ENCODE measurements at places on chromosomes 7 and 10. TPM values are rescaled to one million over a fixed set of nuclear protein-coding genes. Genes with fewer than 3 reads are reported as not detected.

The ITGA8 gene
- total RNA-seq = 33.9 TPM

The ACSM6 gene
- not detected for total RNA-seq

The NUTM2E gene
- total RNA-seq = not detected

The TDRD1 gene
- total RNA-seq = 0.14 TPM

The SYT15B gene
- 40.1 TPM for total RNA-seq

DNA sequence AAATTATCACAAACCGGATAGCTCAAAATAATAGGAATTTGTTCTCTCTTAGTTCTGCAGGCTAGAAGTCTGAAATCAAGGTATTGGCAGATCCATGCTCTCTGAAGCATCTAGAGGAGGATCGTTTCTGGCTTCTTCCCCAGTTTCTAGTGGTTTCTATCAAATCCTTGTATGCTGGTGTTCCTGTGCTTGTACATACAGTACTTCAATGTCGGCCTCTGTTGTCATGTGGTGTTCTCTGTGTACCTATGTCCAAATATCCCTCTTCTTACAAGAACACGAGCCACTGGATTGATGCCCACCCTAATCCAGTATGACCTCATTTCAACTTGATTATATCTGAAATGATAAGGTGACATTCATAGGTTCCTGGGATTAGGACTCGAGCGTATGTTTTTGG is 9.8 kb upstream of the TAX1BP1 start:
- H3K27me3 ChIP-seq = no peaks in the 10 kb centered on the region
- no peaks in the 10 kb centered on the region for H3K36me3 ChIP-seq
- no peak overlapping the region for H3K27ac ChIP-seq
- H3K4me3 ChIP-seq = no peak overlapping the region
- H3K4me1 ChIP-seq = peaks cover 6% of the 10 kb centered on the region
- DNase-seq = no peak

GRCh38 chr10:10796061-10796773 is 221.5 kb upstream of the CELF2 start:
- no peak for DNase-seq
- H3K27me3 ChIP-seq = no peaks in the 10 kb centered on the region
- peak overlapping the region; percentile 94 for H3K27ac ChIP-seq
- peak overlapping the region; percentile 41 for H3K4me3 ChIP-seq

GRCh38 chr10:79995979-79996634 is 47.2 kb upstream of the SFTPD start:
- H3K27me3 ChIP-seq = no peaks in the 10 kb centered on the region
- H3K4me3 ChIP-seq = no peak overlapping the region
- no peak overlapping the region for H3K27ac ChIP-seq
- H3K36me3 ChIP-seq = no peaks in the 10 kb centered on the region
- H3K4me1 ChIP-seq = no peaks in the 10 kb centered on the region

DNA sequence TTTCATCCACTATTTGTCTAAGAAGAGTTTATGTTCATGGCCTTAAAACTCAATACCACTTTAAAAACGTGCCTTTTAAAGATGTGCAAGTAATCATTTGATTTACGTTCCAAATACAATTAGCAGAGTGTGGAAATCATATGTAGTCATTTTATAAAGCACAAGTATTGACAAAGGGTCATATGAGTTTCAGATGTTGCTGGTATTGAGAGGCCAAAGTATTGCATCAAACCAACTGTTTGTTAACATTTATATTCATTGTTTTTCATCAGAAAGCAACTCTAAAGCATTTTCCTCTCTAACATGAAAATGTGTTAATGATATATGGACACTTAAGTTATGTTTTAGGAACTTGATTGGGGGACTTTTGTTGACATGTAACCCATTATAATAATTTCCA is 11.5 kb upstream of the TSGA13 start:
- no peak for DNase-seq
- H3K4me3 ChIP-seq = no peak overlapping the region

- DNase-seq = no peak
- H3K4me3 ChIP-seq = no peak overlapping the region
- no peaks in the 10 kb centered on the region for H3K36me3 ChIP-seq
- H3K27ac ChIP-seq = no peak overlapping the region
Measured at GRCh38 chr7:19982841-19983835, 209.7 kb upstream of the TMEM196 start.

- no peaks in the 10 kb centered on the region for H3K36me3 ChIP-seq
- H3K4me3 ChIP-seq = no peak overlapping the region
- no peak for DNase-seq
- H3K27me3 ChIP-seq = no peaks in the 10 kb centered on the region
Measured at GRCh38 chr10:19658131-19658530, 158.1 kb upstream of the PLXDC2 start.

DNA sequence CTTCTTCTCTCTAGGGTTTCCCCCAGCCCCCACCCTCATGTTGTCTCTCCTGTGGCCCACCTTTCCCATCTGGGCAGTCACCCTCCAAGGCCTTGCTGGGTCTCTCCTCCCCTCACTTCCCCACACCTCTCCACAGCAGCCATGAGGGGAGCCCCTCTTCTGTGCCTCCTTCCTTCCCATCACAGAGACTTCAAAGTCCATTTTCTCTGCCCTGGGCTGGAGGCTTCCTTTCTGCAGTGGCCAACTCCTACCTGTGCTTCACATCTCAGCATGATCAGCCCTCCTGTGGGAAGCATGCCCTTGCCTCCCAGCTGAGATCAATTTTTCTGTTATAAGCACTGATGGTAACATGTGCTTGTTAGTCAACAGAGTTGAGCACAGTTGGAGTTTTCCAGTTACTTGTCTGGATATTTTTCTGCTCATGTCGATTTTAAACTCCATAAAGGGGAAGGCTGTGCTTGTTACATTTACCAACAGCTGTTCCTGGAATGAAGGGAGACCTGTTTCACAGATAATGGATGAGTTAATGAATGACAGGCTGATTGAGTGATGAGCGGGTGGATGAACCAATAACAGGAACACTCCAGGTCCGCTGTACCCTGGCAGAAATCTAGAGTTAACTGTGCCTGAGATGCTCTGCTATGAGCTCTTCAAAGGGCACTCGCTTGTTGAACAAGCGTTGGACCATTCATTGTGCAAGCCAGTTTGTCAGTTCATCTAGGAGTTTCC is 71.4 kb upstream of the PRSS58 start:
- no peak overlapping the region for H3K4me3 ChIP-seq
- no peaks in the 10 kb centered on the region for H3K36me3 ChIP-seq
- no peak overlapping the region for H3K27ac ChIP-seq
- no peak for DNase-seq
- H3K4me1 ChIP-seq = no peaks in the 10 kb centered on the region

DNA sequence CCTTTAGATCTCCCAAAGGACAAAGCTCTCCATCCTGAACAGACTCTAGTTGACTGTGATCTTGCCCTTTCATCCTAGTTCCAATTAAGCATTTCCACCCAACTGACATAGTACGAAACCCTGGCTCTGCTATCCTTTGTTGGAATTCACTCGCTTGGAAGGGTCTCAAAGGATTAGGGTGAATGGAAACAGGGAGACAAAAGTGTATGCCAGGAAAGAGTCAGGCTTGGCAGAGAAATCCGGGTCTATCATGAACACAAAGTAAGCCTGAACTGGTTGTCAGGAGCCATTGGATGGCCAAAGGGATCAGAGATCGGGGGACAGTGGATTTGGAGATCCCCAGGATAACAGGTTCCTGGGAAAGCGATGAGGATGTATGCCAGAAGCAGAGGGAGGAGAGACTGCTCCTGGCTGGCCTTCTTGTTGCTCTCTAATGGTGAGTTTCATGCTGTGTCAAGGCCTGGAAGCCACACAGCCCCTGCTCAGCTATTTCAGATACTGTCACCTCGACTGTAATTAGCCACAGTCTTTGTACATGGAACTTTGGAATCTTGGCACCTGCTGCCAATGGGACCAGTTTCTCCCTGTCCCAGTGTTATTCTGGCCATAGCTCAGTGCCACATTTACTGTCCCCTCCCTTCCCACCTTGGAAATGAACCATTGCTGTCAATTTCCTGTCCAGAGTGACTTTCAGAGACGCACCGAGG is 1168.7 kb upstream of the AUTS2 start:
- no peaks in the 10 kb centered on the region for H3K4me1 ChIP-seq
- no peaks in the 10 kb centered on the region for H3K36me3 ChIP-seq
- no peaks in the 10 kb centered on the region for H3K27me3 ChIP-seq
- H3K4me3 ChIP-seq = no peak overlapping the region
- no peak for DNase-seq
- no peak overlapping the region for H3K27ac ChIP-seq

DNA sequence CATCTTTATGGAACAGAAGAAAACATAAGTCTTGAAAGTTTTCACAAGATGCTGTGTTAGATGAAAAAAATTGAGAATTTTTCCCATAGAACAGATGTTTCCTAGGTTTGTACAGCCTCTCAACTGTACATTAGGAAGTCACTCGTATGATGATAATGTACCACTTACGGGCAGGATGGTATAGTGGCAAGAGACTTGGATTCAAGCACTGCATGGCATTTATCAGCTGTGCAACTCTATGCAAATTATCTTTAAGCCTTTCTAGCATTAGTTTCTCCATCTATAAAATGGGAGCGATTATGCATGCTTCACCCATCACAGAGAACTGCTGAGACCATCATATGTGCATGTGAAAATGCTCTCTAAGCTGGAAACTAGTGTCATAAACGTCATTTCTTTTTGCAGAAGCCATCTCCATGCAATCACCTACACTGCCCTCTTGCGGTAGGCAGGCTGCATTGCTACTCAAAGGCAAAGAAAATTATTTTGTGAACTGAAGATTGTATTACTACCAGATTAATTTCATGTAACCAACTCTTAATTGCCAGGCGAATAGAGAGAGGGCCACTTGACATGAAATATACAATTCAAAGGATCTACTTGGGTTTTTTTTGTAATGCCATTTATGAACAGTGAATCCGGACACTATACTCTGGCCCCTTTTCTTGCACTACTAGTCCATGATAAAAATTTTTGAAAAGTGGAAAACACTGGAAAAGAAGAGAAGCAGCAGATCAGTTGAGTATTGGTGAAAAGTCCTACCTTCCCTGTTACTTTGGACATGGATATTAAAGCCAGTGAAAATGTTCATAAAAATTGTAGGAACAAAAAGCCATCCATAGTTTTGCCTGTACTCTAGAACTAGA is 102.3 kb downstream of the JAZF1 start:
- no peak overlapping the region for H3K27ac ChIP-seq
- H3K27me3 ChIP-seq = no peaks in the 10 kb centered on the region
- peaks cover 31% of the 10 kb centered on the region for H3K4me1 ChIP-seq
- no peak for DNase-seq
- no peaks in the 10 kb centered on the region for H3K36me3 ChIP-seq

GRCh38 chr10:84084342-84084741 is 55.0 kb upstream of the GHITM start:
- no peak overlapping the region for H3K27ac ChIP-seq
- H3K27me3 ChIP-seq = no peaks in the 10 kb centered on the region
- no peak overlapping the region for H3K4me3 ChIP-seq
- H3K4me1 ChIP-seq = no peaks in the 10 kb centered on the region

GRCh38 chr10:123367195-123367594 is 213.0 kb downstream of the BUB3 start:
- H3K36me3 ChIP-seq = no peaks in the 10 kb centered on the region
- H3K27ac ChIP-seq = no peak overlapping the region
- no peak for DNase-seq
- H3K4me1 ChIP-seq = no peaks in the 10 kb centered on the region
- H3K4me3 ChIP-seq = no peak overlapping the region

DNA sequence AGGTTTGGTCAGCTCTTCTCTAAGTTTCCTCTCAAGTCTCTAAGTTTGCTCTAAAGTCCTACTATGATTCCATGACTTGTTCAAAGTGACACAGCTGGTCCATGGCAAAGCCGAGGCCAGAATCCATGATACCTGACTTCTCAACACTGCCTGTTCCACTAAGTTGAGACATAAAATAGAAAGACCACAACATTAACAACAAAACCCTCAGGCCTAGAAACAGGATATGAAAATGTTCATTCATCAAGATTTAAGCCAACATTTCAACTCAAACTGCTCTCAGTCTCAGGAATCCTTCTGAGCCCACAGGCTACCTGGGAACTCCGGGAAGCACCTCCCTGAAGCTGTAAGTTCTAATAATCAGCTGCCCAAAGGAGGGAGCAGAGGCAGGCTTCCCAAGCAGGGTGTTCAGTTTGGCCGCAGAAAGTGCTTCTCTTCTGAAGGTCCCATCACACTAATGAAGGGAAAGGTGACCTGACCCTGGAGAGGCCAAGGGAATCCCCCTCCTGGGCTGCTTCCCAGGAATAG is 62.9 kb downstream of the STK17A start:
- H3K36me3 ChIP-seq = peaks cover 40% of the 10 kb centered on the region
- DNase-seq = no peak
- no peaks in the 10 kb centered on the region for H3K27me3 ChIP-seq
- H3K27ac ChIP-seq = peak overlapping the region; percentile 89

GRCh38 chr10:128901236-128901635 is 565.8 kb upstream of the MGMT start:
- H3K4me3 ChIP-seq = no peak overlapping the region
- no peak overlapping the region for H3K27ac ChIP-seq
- DNase-seq = no peak
- peaks cover 1% of the 10 kb centered on the region for H3K27me3 ChIP-seq

- no peak overlapping the region for H3K4me3 ChIP-seq
- H3K27me3 ChIP-seq = no peaks in the 10 kb centered on the region
- no peak for DNase-seq
- no peaks in the 10 kb centered on the region for H3K36me3 ChIP-seq
- H3K4me1 ChIP-seq = no peaks in the 10 kb centered on the region
Measured at GRCh38 chr10:86213148-86213547, 153.4 kb downstream of the GRID1 start.

DNA sequence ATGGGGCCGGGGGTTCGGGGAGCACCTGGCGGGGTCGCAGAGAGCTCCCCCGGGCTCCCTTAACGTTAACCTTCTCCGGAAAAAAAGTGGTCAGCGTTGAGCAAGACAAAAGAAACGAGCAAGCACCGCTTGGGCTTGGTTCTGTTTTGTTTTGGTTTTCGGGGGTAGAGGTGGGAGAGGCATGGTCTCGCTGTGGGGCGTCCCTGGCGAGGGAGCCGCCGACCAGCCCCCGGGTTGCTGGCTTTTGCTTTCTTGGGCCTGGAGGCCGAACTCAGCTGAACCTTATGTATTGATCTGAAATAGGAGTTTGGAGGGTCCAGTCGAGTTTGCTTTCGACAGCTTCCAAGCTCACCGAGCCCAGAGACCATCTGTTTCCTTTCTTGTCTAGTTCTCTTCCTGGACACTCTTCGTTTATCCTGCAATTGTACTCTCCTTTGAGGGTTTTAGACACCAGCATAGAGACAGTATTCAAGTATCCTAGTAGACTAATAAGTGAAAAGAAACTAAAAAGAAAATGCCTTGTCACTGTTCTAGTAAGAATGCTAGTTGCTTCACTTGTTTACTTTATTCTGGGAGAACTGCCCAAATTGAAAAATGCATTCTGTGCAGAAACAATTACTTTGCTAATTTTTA is 980 bp downstream of the FHIP2A start:
- H3K4me1 ChIP-seq = peaks cover 28% of the 10 kb centered on the region
- H3K27ac ChIP-seq = peak overlapping the region; percentile 98
- no peaks in the 10 kb centered on the region for H3K27me3 ChIP-seq

Data from upper lobe of right lung (tissue), 1 donor.